ENCODE measurements at places on chromosomes 6 and 20.

DNA sequence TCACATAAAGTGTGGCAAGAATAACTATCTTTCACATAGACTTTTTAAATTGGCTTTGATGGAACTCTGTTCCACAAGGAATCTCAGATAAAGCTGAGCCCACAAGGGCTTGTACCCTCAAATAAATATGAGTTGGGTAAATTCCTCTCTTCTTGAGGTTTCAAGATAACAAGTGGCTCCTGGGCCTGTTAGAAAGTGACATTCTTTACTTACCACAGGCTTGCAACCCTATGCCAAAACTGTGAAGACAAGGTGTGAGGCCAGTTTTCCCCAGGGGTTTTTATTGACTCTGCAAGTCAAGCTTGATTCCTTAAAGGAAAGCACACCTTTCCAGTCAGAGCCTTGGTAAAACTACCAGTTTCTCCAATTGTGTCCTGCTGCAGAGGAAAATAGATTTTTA is 664.8 kb upstream of the GJE1 start:
- DNase-seq, result no peak

DNA sequence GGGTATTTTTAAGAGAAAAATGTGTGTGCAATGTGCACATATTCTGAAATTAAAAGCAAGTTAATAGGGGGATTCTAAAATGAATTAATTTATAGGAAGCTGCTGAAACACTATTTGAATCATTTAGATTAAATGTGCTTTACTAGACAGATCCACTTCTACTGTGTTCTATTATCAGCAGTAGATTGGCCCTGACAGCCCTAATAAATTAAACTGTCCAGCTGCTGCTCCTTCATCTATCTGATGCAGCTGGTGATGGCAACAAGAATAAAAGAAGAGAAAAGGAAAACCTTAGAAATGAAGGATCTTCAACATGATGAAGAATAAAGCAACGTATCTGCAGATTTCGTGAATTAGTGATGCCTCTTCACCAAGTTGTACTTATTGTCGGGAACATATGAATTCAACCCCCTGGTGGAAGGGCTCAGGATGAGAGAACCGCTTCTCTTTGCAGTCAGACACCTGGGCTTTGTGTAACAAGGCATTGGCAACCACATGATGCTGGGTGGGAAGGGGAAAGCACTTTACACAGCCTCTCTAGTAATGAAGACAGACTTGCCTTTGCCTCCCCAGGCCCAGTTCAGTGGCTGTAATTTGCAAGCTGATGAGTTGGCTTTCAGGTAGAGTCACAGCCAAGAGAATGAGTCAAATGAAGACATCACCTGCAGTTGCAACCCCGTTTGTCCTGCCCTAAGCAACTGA is 94.4 kb downstream of the LAMP5 start:
- no peak for DNase-seq

- DNase-seq, result no peak
Measured at GRCh38 chr20:21156266-21156665, 30.4 kb downstream of the KIZ start.

GRCh38 chr6:118789419-118789818 is 104.5 kb upstream of the ASF1A start:
- DNase-seq, result no peak

GRCh38 chr20:48298851-48299484 is 513.7 kb upstream of the SULF2 start:
- DNase-seq, result no peak

GRCh38 chr6:130853555-130854183 is 26.5 kb downstream of the SMLR1 start:
- no peak for DNase-seq

- no peak for DNase-seq
Measured at GRCh38 chr6:29045075-29045474, at the start of gene OR2W1. OR2W1 (minus strand) TSS chr6:29045175; CDS start chr6:29045175, 0 bp downstream.

All from activated CD4-positive, CD25-positive, alpha-beta regulatory T cell treated with anti-CD3 and anti-CD28 coated beads, Interleukin-2, amount 50 U/mL, for 16 hours (primary cell).